Thoracic aorta (tissue), 2 donors: ENCODE measurements at places on chromosomes 12 and 14.

DNA sequence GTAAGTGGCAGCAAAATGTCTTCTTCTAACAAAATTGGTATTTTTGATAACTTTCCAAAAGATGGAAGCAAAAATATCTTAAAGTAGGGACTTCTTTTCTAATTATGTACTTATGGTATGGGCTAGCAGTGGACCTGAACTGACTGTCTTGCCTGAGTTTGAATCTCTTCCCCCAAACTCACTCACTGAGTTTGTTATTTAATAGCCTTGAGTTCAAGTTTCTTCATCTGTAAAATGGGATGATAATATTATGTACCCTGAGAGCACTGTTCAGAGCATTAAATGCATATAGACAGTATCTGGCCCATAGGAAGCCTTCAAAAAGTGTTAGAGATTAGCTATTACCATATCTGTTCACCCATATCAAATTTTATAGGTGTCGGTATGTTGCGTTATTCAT, 210.4 kb upstream of the NUDT4 start:
- DNase-seq, result no peak

- DNase-seq, result no peak
These were observed 25.4 kb upstream of the ATXN2 start for GRCh38 chr12:111624540-111624939.

GRCh38 chr12:12032260-12032791, 38.4 kb upstream of the BCL2L14 start:
- no peak for DNase-seq

DNA sequence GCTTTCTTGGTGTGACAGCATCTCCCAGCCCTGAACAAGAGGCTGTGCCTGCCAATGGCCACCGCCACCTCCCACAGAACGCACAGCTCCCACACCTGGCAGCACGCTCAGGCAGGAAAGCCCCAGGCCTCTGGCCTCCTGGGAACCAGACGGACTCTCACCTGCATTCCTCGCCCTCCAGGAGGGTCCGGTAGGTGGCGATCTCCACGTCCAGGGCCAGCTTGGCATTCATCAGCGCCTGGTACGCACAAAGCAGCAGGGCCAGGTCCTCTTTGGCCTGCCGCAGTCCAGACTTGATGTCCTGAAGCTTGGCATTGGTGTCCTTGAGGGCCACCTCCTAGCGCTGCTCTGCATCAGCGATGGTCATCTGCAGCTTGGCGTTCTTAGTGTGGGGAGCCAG, 12.1 kb upstream of the KRT77 start:
- DNase-seq, result no peak

GRCh38 chr12:53492188-53492587, 7.1 kb downstream of the MAP3K12 start:
- no peak for DNase-seq

GRCh38 chr12:117076410-117077372, 22.5 kb downstream of the TESC start:
- DNase-seq, result no peak

DNA sequence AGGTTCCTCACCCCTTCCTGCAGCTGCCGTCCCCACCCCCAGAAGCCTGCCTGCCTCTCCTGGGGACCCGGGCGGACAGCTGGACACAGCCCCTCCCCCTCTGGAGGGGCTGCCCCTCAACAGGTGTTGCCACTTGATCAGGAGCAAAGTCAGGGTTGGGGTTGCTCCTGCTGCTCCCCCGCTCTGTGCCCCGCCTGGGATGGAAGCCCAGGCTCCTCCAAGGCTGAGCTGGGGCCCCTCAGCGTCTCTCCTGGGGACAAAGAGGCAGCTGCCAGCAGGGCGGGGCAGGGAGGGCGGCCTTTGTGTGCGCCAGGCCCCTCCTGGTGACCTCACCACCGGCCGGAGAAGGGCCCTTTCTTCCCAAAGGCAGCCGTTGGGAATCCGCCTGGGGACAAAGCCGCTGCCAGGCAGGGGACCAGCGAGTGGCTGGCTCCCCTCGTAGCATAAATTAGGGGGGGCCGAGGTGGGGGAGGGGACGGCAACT, 13.7 kb downstream of the TRMT61A start:
- no peak for DNase-seq

GRCh38 chr12:45732250-45732649, 2.7 kb downstream of the ARID2 start:
- no peak for DNase-seq

- no peak for DNase-seq
These were observed 349.7 kb downstream of the NRXN3 start for GRCh38 chr14:78519863-78520262.

GRCh38 chr12:26188127-26188526, 7.2 kb upstream of the SSPN start:
- DNase-seq, result no peak

GRCh38 chr12:94596596-94596995, 53.8 kb downstream of the TMCC3 start:
- no peak for DNase-seq

- DNase-seq, result no peak
These were observed 28.2 kb downstream of the TRAF3 start for GRCh38 chr14:102805371-102805891.

DNA sequence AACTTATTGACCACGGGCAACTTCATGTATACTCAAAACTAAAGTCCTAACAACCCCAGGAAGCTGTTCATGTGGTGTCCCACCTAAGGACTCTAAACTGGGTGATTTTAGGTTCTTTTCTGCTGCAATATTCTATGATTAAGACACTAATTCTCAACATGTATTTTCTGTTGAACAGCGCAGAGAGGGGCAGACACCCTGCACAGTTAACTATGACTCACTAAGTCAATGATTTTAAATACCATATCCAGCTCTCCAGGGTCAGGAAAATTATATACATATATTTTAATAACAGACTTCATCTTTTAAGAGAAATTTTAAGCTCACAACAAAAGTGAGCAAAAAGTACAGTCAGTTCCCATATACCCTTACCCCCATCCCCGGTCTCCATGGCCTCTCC, 85.0 kb downstream of the FOXN3 start:
- no peak for DNase-seq

DNA sequence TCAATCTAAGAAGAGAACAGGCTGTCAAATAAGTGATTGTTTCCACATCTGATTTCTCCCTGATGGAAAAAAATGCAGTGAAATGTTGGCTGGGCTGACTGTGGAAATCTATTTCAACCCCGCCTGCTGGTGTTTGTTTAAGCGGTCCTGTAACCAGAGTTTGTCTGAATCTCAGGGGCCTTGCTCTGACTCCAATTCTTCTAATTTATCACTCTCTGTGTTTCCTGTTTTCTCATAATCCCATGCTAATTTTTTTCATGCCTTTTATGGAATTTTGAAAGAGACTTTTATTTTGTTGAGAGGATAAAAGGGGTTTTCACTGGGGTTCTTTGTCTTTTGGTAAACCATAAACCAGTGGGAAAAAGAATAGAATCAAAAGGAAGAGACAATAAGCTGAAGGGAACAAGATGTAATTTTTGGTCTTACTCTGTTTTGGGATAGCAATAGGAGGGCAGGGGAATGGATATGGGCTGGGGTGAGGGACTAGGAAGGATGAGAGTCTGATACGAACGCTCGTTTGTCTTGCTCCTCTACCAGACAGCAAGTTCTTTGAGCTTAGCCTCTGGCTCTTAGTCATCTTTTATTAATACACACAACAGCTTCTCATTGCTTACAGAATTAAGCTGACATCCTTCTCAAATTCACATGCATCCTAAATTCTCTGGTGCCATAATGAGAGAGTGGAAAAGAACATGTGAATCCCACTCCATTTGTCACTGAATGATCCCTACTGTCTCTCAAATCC, 8.0 kb upstream of the MGP start:
- DNase-seq, result no peak

GRCh38 chr12:106132175-106133135, 6.3 kb downstream of the NUAK1 start:
- no peak for DNase-seq

DNA sequence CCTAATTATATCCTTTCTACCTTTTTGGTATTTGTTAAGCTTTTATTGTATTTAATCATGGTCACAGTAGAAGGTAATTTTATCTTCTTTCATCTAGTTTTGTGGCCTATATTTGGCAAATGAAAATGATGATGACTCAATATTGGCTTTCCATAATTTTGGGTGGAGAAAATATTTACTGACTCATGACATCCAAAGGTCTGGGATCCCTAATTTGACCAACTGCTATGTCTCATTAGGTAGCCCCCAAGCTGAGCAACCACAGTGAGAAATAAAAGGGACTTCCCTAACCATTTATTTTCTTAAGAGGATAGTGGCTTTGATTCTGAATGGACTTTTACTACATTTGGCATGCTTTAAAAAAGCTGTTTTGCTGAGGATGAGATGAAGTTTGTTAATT, 289.5 kb downstream of the RMST start:
- no peak for DNase-seq

GRCh38 chr12:52029685-52030084, 21.6 kb upstream of the NR4A1 start:
- no peak for DNase-seq

DNA sequence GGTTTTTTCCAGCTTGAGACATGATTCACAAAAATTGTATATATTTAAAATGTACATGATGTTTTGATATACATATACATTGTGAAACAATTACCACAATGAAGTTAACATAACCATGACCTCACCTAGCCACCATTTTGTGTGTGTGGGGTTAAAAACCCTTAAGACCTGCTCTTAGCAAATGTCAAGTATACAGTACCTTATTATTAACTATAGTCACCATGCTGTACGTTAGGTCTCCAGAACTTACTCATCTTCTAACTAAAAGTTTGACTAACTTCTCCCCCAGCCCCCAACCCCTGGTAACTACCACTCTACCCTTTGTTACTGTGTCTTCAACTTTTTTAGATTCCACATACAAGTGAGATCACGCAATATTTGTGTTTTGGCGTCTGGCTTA, 52.6 kb downstream of the EIF2S3B start:
- no peak for DNase-seq

- no peak for DNase-seq
These were observed 7.7 kb upstream of the RACGAP1 start for GRCh38 chr12:50032854-50033581.

DNA sequence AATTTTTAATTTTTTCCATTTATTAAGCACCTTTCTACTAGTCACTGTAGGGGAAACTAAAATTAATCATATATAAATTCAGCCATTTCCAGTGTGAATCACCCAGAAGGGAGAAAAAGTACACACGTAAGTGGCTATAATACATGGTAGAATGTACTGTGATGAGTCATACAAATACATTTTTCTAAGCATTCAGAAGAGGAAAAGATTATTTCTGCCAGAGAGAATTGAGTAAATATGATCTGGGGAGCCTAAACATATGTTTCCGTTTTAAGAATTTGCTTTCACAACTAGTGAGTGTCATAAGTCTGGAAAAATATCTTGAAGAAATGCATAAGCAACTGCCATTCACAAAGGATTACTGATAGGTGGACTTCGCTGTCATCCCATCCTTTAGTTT, 102.8 kb downstream of the TGFB3 start:
- no peak for DNase-seq
